T-cell (primary cell): ENCODE measurements at places on chromosomes 16 and 17. TPM values are rescaled to one million over a fixed set of nuclear protein-coding genes. Genes with fewer than 3 reads are reported as not detected.

DNA sequence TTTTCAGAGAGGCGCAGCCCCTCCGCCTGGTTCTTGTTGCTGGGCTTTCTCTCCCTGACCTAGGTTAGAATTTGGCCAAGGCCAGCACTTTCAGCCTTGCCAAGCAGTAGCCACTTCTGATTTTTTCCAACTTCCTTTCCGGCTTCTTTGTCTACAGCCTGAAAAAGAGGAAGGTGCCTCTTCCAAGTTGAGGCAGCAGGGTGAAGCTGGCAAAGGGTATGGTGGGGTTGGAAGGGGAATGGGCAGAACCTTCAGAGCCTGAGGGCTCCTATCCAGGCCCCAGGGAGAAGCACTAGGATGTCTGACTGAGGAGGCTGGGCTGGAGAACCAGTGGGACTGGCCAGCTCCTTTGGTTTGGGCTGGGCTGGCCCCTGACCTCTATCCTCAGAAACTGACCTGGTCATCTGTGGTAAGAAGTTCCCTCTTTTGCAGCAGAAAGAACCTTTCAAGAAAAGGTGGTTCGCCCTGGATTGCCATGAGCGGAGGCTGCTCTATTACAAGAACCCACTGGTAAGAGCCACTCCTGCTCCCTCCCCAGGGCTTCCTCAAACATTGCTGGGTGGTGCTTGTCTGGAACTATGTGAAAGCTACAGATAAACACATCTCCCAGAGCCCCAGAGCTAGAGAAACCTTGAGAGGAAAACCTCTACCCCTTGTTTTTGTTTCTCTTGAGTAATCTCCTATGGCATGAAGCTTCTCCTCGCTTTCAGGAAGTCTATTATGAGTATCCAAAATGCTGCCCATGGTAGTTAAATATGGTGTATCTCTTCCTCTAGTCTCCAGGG lies 16.6 kb upstream of the RNF135 start:
- H3K27ac ChIP-seq, result no peak overlapping the region
- H3K4me3 ChIP-seq, result no peak overlapping the region
- no peaks in the 10 kb centered on the region for H3K36me3 ChIP-seq
- DNase-seq, result no peak

- no peak overlapping the region for H3K27ac ChIP-seq
- no peaks in the 10 kb centered on the region for H3K4me1 ChIP-seq
- no peaks in the 10 kb centered on the region for H3K36me3 ChIP-seq
- DNase-seq, result no peak
- no peaks in the 10 kb centered on the region for H3K27me3 ChIP-seq
Measured at GRCh38 chr16:87133966-87134627, 183.1 kb downstream of the C16orf95 start.

GAST gene
- not detected for total RNA-seq

CDK5RAP3 gene
- 349 TPM for total RNA-seq

FMNL1 gene
- 457 TPM for total RNA-seq

DNA sequence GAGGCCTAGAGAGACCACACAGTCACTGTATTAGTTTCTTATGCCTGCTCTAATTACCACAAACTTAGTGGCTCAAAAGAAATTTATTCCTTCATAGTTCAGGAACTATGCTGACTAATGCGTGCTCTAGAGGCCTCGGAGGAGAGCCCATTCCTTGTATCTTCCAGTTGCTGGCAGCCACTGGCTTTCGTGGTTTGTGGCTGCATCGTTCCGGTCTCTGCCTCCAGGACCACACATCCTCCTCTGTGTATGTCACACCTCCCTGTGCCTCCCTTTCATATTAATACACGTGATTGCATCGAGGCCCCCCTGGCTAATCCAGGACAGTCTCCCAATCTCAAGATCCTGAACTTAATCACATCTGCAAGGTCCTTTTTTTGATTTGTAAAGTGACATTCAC lies 16.9 kb upstream of the MYLK3 start:
- H3K36me3 ChIP-seq, result no peaks in the 10 kb centered on the region
- no peaks in the 10 kb centered on the region for H3K4me1 ChIP-seq
- no peak overlapping the region for H3K4me3 ChIP-seq
- peaks cover 6% of the 10 kb centered on the region for H3K27me3 ChIP-seq

GRCh38 chr17:70535986-70536385 lies 366.7 kb downstream of the KCNJ2 start:
- H3K27me3 ChIP-seq, result no peaks in the 10 kb centered on the region
- DNase-seq, result no peak
- no peaks in the 10 kb centered on the region for H3K4me1 ChIP-seq
- no peaks in the 10 kb centered on the region for H3K36me3 ChIP-seq

SGSM2 gene
- 157 TPM for total RNA-seq

DNA sequence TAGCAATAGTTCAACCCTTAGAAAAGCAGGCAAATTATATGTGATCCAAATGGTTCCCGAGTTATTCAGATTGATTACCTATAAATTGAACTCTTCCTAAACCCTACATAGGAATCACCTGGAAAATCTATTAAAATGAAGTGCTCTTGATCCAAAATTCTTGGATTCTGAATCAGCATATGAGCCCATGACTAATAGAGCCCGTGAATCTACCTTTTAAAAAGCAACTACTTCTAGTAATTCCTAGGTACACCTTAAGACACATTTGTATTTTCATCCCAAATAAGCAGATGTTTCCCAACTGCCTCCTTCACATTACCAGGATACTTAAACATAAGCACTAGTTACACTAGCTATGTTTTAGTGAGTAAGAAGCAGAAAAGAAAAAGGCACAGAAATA lies 1171.0 kb upstream of the GOT2 start:
- H3K36me3 ChIP-seq, result no peaks in the 10 kb centered on the region
- H3K27ac ChIP-seq, result no peak overlapping the region
- H3K4me3 ChIP-seq, result no peak overlapping the region
- DNase-seq, result no peak
- H3K4me1 ChIP-seq, result no peaks in the 10 kb centered on the region

TCAP gene
- 2.2 TPM for total RNA-seq

KRT37 gene
- total RNA-seq, result not detected
